ENCODE measurements at places on chromosomes 7 and 10. TPM values are rescaled to one million over a fixed set of nuclear protein-coding genes. Genes with fewer than 3 reads are reported as not detected.

GRCh38 chr7:121945480-121946236 is 72.7 kb downstream of the PTPRZ1 start:
- no peak for DNase-seq

GRCh38 chr7:22442882-22443369 is 57.1 kb downstream of the STEAP1B start:
- DNase-seq = no peak

DNA sequence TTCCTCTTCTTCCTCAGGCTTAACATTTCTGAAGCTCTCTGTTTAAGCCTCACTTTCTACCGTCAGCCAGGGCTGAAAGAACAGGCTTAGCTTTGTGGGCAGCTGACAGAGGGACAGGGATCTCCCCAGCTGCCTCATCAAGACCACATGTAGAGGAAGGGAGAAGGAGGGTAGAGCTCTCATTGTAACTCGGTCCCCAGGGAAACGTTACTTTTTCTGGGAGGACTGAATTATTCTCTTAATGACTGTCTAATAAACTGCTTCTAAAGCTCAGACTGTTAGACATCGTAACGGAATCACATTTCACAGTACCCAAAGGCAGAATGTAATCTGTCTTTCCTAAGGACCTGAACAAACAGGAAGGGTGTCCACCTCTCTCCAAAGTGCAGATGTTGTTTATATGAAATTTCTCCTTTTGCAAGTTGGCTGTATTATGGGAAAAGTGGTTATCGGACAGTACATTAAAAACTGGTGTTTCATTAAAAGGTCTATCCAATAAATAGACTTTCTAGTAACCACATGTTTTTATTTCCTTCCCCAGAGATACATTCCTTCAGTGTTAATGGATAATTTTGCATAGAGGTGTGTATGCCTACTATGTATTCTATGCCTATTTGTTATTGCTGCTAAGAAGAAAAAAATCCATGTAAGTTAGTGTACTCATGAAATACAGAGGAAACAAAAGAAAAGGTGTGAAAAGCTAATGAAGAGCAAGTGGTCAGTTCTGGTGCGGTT is 144.2 kb downstream of the CTTNBP2 start:
- peak; percentile 89 for DNase-seq

DNA sequence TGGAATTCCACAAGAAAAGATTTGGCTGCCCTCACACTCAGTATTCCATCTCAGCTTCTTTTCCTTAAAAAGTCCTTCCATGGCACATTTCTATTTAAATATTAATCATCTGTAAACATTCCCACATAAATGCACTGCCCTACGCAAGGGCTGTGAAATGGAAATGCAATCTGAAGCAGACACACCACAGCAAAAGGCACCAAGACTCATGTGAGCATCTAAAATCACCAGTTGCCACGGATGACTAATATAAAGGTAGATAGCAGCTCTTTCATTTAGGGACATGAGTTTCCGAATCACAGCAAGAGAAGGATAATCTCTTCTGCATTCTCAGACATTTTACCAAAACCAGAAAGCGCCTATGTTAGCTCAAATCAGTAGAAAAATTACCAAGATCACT is 31.6 kb downstream of the COA1 start:
- DNase-seq = peak; percentile 45

- peak; percentile 90 for DNase-seq
Measured at GRCh38 chr10:3452683-3453361, 280.2 kb upstream of the PITRM1 start.

- no peak for DNase-seq
Measured at GRCh38 chr7:154929006-154929726, 73.8 kb downstream of the PAXIP1 start.

GRCh38 chr7:26534649-26535482 is 243.2 kb downstream of the SNX10 start:
- DNase-seq = peak; percentile 71

DNA sequence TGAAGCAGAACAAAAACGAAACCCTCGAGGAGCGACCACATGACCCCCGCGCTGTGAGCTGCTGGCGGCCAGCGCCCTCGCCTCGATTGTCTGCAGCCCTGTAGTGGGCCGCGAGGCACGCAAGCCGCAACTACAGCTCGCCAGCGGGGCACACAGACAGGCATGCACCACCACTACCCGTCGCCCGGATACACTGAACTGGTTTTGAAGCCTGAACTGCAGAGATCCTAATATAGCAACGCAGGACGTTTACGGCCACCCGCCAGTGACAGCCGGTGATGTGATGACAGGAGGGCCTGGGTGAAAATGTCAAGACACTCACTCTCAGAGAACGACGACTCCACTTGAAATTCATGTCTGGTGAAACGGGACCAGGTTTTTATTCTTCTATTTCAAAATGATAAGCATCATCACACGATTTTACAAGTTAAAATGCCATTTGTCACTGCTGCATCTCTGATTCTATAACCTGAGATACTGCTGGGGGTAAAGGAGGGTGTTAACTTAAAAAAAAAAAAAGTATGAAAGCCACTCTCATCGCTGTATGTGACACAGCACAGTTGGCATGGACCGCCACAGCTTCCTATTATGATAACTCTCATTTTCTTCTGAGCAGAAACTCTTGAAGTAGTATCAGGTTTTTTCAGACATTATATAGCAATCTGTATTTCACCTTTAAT is 120.3 kb upstream of the DIP2C start:
- no peak for DNase-seq

The TRIM73 gene
- total RNA-seq = 0.35 TPM

DNA sequence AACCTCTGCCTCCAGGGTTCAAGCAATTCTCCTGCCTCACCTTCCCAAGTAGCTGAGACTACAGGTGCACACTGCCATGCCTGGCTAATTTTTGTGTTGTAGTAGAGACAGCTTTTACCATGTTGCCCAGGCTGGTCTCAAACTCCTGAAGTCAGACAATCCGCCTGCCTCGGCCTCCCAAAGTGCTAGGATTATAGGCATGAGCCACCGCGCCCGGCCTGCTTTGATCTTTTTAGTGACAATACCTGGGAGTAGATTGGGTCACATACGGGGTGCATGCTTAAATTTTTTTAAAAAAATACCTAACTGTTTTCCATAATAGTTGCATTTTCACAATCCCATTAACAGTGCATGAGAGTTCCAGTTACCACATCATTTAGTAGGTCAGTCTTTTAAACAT is 47.7 kb downstream of the CCDC71L start:
- no peak for DNase-seq

GRCh38 chr10:28909875-28910274 is 232.6 kb downstream of the BAMBI start:
- no peak for DNase-seq

DNA sequence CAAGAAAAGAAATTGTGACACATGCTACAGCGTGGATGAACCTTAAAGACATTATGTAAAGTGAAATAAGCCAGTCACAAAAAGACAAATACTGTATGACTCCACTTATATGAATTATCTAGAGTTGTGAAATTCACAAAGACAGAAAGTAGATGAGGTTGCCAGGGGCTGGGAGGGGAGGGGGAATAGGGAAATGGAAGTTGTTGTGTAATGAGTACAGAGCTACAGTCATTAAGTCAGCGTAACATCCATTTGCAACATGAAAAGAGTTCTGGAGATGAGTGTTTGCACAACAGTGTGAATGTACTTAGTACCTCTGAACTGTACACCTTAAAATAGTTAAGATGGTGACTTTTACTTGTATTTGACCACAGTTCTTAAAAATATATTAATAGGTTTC is 112.1 kb upstream of the CDK1 start:
- no peak for DNase-seq

- DNase-seq = peak; percentile 35
Measured at GRCh38 chr7:142537760-142538159, 211.5 kb upstream of the PRSS1 start.

- no peak for DNase-seq
Measured at GRCh38 chr7:51138123-51139085, 178.2 kb downstream of the COBL start.

DNA sequence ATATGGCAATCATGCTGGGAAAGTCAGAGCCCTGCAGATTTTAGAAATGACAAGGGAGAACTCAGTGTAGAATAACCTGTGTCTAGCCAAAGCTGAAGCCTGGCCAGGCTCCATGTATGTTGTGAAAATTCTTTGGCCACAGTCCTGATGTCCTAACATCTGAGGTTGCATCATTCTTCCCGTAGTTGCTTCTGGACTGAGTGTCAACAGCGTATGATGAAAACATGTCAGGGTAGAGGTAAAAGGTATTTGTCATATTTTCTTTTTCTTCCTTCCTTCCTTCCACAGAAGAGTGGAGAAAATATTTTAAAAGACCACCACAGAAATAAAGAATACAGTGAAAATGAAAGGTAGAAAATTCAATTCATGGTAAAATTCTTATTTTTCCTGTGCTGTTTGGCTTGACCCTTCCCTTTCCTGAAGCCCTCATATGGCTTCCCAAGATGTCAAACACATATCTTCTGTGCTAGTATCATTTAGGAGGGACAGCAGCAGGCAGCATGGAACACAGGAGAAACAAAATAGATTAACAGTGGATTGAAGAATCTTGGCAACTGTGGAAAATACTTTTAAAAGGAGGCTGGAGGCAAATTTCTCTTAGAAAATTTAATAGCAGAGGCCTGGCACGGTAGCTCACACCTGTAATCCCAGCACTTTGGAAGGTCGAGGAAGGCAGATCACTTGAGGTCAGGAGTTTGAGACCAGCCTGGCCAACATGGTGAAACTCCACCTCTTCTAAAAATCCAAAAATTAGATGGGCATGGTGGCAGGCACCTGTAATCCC is 18.9 kb upstream of the NRBF2 start:
- DNase-seq = peak; percentile 84

Measured in renal cortical epithelial cell (primary cell).